ENCODE measurements at places on chromosomes 7 and 10. TPM values are rescaled to one million over a fixed set of nuclear protein-coding genes. Genes with fewer than 3 reads are reported as not detected.

Gene COL17A1
- not detected for total RNA-seq

Gene MACC1
- total RNA-seq = 1.0 TPM

Gene CLRN3
- total RNA-seq = not detected

Gene HACD1
- total RNA-seq = 22.0 TPM

Gene IGF2BP3
- total RNA-seq = 1.7 TPM

Gene TEX47
- total RNA-seq = not detected

Gene CARD11
- total RNA-seq = 118 TPM

Gene SEMA3D
- not detected for total RNA-seq

Gene GPRIN2
- total RNA-seq = not detected

Gene PNLIPRP2
- total RNA-seq = not detected

Gene H2BK1
- 3.8 TPM for total RNA-seq

Gene TSPAN12
- total RNA-seq = not detected

Gene EXOSC1
- 42.2 TPM for total RNA-seq

Gene CYP3A4
- total RNA-seq = not detected

Gene CPN1
- not detected for total RNA-seq

Gene ACTR3C
- 17.2 TPM for total RNA-seq

Gene PPA1
- 54.3 TPM for total RNA-seq

Gene HSPB1
- total RNA-seq = 23.0 TPM

Gene ERVW-1
- not detected for total RNA-seq

Gene DYNC1I1
- total RNA-seq = not detected

Gene STEAP1
- total RNA-seq = not detected

Gene AGR2
- not detected for total RNA-seq

Gene NME8
- not detected for total RNA-seq

Gene ZNF316
- 51.6 TPM for total RNA-seq

Gene OR6V1
- total RNA-seq = not detected

Gene CPA4
- not detected for total RNA-seq

Gene ZP3
- total RNA-seq = 2.2 TPM

Gene PNPLA8
- total RNA-seq = 62.5 TPM

Gene HMX2
- not detected for total RNA-seq

Gene OR2A2
- total RNA-seq = not detected

Gene PAX4
- total RNA-seq = not detected

Gene AEBP1
- total RNA-seq = 4.1 TPM

Gene TCF7L2
- total RNA-seq = 1.8 TPM

Gene TMEM178B
- total RNA-seq = 0.10 TPM

Gene CTTNBP2
- total RNA-seq = not detected

Gene YWHAG
- total RNA-seq = 36.6 TPM

Gene EPHB6
- 58.0 TPM for total RNA-seq
